ENCODE measurements at places on chromosomes 16 and 17.

- DNase-seq: no peak
Observed at GRCh38 chr17:74330446-74330845, 4.4 kb downstream of the KIF19 start.

DNA sequence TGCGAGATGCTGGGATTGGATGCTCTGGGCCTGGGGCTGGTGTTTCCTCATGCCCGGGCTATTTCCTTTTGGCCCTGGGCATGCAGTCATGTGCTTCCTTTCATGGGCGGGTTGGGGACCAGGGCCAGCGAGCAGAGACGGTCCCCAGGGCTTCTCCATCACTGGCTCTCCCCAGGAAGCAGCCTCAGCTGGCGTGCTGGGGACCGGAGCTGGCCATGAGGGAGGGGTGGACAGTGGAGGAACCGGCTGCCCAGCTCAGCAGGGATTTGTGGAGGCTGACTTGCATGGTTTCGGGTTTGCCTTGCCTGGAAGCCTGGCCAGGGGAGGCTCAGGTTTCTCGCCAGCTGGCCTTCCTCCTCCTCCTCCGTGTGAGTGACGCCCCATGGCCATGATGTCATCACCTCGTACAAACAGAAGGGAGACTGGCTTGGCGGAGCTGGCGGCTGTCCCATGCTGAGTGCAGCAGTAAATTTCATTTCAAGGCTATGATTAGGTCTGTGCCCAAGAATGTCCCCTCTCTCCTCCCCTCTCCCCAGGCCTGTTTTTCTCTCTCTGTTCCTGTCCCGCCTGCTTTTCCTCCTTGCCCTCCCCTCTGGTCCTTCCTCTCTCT, 8.9 kb upstream of the TIMP2 start:
- no peak for DNase-seq

- peak; percentile 77 for DNase-seq
Observed at GRCh38 chr17:75896415-75897159, at the start of gene TRIM65. TRIM65 (minus strand) TSS chr17:75896951; CDS start chr17:75896937, 14 bp downstream.

DNA sequence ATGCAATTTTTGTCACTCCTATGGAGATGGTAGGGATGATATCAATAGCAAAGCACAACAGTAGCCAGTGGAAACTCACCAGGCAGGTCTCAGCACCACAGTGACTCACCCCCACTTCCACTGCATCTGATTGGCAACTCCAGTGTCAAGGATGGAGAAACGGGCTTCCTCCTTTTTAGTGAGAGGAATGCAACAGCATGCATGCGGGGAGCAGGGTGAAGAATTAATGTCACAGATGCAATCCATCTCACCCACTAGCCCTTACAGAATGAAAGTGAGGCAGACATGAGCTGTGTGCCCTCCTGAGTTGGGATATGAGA, 467.0 kb upstream of the C16orf82 start:
- no peak for DNase-seq

GRCh38 chr16:54806881-54807360, 123.7 kb upstream of the IRX5 start:
- DNase-seq: no peak

GRCh38 chr16:25693631-25694030, 1.9 kb downstream of the HS3ST4 start:
- no peak for DNase-seq

- peak; percentile 23 for DNase-seq
Observed at GRCh38 chr17:36703860-36704266, 102.5 kb downstream of the MRM1 start.

- DNase-seq: no peak
Observed at GRCh38 chr17:79078476-79079190, 4.0 kb downstream of the ENGASE start.

GRCh38 chr17:48878920-48879898, 13.4 kb upstream of the ATP5MC1 start:
- peak; percentile 19 for DNase-seq

DNA sequence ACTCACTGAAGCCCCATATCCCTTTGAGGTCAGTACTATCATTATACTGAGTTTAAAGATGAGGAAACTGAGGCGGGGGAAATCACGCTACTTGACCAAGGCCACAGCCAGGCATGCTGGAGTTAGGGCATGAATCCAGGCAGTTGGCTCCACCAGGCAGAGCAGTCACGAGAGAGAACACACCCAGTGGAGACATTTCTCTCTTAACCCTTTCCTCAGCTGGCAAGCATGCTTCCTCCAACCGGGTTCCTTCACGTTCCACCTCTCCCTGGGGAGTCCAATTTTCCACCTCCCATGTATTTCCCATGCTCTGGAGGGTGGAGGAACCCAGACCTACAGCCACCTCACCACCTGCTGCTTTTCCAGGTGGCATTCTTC, 32.8 kb downstream of the VAC14 start:
- no peak for DNase-seq

- DNase-seq: no peak
Observed at GRCh38 chr16:29984137-29984763, 10.6 kb downstream of the TAOK2 start.

DNA sequence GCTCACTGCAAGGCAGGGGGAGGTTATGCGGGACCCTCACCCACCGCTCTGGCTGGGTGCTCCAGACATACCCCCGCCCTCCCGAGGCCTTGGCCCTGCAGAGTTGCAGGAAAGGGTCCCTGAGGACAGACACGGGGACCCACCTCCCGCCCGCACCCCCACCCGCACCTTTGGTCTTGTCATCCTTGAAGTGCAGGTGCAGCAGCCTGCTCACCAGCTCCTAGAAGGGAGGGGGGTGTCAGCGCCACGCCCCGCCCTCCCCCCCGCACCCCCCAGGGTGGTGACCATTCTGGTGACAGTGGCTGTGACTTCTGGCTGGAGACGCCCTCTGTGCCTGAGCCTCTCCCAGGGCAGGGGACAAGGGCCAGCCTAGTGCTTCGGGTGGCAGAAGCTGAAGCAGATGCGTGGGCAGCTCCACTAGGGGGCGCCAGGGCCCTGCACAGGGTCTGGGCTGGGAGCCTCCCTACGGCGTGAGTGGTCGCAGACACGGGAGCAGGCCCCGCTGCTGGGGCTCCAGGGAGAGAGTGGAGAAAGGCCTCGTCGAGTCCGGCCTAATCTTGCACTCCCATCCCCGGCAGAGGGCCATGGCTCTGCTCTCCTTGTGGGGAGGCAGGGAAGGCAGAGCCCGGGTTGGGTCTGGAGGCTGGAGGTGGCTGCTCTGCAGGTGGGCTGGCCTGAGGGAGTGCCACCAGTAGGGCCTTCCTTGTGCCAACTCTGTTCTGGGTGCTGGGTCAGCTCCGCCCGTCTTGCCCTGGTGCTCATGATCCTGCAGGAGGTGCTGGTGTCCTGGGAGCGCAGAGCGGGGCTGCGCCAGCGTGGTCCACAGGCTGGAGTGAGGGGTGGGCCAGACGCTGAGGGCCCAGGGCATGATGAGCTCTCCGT, 2.7 kb downstream of the CENPX start:
- DNase-seq: peak; percentile 70

DNA sequence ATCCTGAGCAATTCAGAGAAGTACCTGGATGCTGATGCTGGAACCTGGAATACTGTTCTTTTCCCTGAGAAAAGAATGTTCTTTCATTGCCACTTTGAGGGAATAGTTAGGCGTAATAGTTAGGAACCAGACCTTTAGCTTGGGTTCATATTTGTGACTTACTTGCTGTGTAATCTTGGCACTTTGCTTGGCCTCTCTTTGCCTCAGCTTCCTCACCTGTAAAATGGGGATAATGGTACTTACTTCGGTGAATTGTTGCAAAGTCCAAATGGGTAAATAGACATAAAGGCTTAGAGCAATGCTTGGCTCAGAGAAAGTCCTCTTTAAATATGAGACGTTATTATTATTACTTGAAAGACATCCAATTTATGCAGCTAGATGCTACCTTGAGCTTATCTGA, 55.0 kb upstream of the CLEC19A start:
- DNase-seq: no peak

All from stimulated activated CD4-positive, alpha-beta T cell treated with anti-CD3 and anti-CD28 coated beads, Interleukin-4, amount 100 ng/mL, for 48 hours (primary cell).